ENCODE measurements at places on chromosomes 5 and 9.
A peak's percentile ranks its signal among the peaks of the same experiment; 100 is the strongest.

DNA sequence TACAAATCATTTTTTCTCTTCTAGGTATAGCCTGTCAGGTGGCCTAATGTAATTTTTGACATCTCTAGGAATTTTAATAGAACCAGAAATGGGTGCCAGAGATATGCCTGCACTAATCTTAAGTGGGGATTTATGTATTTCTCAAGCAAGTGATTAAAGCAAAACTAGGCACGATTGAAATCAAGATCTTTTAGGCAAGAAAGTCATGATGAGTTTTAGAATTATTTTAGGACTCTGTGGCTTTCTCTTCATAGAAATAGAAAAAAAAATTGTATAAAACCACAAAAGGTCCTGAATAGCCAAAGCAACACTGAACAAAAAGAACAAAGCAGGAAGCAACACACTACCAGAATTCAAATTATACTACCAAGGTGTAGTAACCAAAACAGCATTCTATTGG is 952 bp upstream of the AMACR start:
- no peak for DNase-seq

DNA sequence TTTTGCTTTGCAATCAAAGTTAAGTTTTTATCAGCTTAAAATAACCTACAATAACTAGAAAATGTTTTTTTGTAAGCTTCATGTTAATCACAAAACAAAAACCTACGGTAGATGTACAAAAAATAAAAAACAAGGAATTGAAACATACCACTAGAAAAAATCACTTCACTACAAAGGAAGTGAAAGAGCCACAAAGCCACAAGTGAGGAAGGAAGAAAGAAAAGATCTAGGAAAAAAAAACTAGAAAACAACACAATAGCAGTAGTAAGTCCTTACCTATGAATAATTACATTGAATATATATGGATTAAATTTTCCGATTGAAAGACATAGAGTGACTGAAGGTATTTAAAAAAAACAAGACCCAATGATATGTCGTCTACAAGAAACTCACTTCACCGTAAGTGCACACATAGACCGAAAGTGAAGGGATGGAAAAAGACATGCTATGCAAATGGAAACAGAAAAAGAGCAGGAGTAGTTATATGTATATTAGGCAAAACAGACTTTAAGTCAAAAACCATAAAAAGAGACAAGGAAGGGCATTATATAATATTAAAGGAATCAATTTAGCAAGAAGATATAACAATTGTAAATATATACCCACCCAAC is 13.4 kb upstream of the ZDHHC21 start:
- DNase-seq = no peak

- no peak for DNase-seq
Observed at GRCh38 chr5:78659714-78660113, 11.1 kb upstream of the LHFPL2 start.

DNA sequence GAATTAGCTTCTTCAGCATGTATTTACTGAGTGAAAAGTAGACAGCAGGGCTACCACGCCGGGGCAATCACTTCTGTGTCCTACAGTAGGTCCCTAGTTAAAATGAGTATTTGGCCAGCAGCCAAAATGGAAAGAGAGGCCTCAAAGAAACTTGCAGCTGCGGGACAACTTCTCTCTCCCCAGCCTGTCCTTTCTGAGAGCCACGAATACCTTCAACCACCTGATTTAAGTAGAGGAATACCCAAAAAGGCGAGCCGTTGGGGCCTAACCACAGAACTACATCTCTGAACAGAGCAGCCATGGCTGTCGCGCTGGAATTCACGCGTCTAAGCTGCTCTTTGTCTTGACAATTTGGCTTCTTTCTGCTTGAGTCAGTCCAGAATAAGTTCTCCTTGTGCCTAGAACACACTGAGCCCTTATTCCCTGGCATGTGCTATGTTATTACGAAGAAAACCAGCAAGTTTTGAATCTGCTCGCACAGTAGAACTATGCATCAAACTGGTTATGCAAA is 43.8 kb upstream of the GOLPH3 start:
- no peak for DNase-seq

- DNase-seq = no peak
Observed at GRCh38 chr9:105757496-105758251, 63.3 kb downstream of the TMEM38B start.

- no peak for DNase-seq
Observed at GRCh38 chr5:142242272-142242671, 82.5 kb downstream of the SPRY4 start.

DNA sequence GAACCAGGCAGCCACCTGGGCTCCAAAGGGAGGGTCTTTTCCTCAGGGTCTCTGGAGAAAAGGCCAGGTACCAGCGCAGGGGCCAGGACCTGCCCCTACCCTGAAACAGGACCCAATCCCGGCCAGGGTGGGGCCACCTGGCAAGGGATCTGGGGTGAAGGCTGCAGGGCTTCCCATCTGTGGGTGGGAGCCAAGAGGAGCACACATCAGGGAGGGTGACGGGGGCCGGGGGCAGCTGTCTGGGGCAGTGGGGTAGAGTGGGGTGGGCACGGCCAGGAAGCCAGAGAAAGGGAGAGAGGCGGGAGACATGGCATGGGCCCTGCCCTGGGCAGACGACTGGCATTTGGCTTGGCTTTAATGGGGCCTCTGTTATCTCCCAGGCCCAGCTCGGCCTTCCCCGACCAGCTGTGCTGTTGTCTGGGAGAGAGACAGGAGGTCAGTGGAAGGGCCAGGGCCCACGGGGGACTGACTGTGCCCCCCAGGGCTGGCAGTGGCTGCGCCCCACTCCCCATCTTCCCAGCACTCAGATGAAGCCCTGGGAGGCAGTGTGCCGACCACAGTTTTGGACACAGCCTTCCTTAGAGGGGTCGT is 57.2 kb upstream of the RNF130 start:
- no peak for DNase-seq

- DNase-seq = no peak
Observed at GRCh38 chr9:122206118-122207046, 22.4 kb downstream of the LHX6 start.

DNA sequence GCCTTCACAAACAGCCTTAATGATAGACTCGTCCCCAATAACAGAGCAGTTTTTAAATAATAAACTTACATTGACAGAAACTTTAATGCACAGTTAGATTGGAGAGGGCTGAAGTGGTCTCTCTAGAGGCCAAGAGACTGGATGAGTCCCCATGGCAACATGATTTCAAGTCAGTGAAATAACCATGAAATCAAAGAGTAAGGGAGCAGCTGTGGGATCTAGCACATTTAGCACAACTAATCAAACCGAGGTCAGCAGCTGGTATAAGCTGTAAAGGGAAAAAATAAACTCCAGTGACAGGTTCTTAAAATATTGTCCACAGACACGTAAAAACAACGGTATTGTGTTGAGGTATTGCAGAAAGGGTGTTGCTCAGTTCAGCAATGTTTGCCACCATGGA is 916.6 kb downstream of the DNAH5 start:
- DNase-seq = no peak

- DNase-seq = no peak
Observed at GRCh38 chr5:164472165-164472564, 966.7 kb downstream of the MAT2B start.

- DNase-seq = no peak
Observed at GRCh38 chr5:10808347-10809226, 47.6 kb upstream of the DAP start.

GRCh38 chr5:169576181-169576598 is 7.4 kb upstream of the SPDL1 start:
- no peak for DNase-seq

- DNase-seq = no peak
Observed at GRCh38 chr5:167950126-167950721, 341.2 kb upstream of the WWC1 start.

GRCh38 chr5:139543423-139543991 is 17.6 kb upstream of the UBE2D2 start:
- DNase-seq = peak; percentile 22

GRCh38 chr5:178278358-178279023 is 45.9 kb upstream of the PHYKPL start:
- DNase-seq = no peak

DNA sequence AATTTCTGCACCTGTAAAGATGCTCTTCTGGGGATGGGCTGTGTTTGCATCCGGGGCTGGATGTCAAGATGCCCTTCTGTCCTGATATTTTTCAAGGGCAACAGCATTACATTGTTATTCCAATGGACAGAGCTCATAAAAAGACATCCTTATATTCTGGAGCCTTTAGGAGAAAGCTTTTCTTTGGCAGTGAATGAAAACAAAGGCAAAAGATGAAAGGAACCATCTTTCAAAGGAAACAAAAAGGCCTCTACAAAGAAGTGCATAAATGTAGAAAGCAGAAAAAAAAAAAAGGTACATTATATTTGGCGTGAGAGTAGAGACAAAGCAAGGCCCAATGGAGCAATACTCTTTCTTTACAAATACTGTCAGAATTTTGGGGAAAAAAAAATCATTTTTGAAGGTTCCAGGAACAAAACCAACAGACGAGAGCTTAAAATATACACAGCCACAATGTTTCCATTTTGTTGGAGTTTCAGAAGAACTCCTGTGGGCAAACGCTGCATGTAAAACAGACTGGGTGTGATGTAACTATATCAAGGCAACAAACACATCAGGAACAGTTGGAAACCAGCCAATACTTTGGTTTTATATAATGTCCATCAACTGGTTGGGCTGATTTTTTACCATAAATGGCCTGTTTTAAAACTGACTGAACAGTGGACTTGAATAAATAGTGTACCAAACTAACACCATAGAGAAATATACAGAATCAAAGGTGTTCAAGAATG is 885.6 kb upstream of the DMAC1 start:
- no peak for DNase-seq

- peak; percentile 50 for DNase-seq
Observed at GRCh38 chr5:175478384-175479124, at the start of gene SFXN1. Gene SFXN1, plus strand, starts transcription at chr5:175478560. Its CDS starts 13,544 bp downstream, at chr5:175492104.

DNA sequence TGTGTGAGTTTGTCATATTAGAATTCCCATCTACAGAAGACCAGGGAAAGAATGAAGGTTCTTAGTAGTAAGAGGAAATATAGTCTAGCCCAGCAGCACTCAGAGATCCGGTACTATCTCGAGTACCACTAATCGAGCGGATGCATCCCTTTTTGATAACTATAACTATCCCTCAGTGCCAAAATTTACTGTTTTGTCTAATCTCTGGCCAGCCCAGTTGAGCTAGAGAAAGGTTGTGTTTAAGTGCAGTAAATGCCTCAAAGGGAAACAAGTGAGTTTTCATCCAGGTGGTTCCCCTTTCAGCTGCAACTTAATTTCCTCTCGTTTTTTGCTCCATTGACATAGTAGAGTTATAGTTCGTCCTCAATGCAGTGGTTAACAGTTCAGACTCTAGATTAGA is 146.7 kb downstream of the GPBP1 start:
- DNase-seq = no peak

DNA sequence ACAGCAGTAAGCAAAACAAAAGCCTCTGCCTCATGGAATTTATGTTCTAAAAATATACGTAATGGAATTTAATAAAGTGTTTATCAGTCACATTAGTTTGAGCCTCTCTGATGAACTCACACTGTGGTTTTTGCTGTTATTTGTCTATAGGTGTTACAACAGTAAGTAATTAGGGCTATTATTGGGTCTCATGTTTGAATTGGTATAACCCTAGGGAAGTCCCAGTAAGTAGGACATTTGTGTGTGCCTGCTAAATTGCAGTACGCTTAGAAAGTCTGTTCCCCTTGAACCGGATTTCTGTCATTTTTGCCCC is 197.6 kb downstream of the NR3C1 start:
- no peak for DNase-seq

- no peak for DNase-seq
Observed at GRCh38 chr5:38267372-38267771, 9.0 kb downstream of the EGFLAM start.

DNA sequence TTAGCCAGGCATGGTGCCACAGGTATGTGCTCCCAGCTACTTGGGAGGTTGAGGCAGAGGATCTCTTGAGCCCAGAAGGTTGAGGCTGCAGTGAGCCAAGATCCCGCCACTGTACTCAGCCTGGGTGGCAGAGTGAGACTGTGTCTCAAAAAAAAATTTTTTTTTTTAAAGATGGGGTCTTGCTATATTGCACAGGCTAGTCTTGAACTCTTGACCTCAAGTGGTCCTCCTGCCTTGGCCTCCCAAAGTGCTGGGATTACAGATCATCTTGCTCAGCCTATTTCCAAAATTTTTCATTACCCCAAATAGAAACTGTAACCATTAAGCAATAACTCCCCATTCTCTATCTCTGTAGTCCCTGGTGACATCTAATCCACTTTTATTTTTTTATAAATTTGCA is 4.4 kb upstream of the TBC1D13 start:
- DNase-seq = no peak

- no peak for DNase-seq
Observed at GRCh38 chr5:10467281-10468198, 25.9 kb downstream of the ROPN1L start.

DNA sequence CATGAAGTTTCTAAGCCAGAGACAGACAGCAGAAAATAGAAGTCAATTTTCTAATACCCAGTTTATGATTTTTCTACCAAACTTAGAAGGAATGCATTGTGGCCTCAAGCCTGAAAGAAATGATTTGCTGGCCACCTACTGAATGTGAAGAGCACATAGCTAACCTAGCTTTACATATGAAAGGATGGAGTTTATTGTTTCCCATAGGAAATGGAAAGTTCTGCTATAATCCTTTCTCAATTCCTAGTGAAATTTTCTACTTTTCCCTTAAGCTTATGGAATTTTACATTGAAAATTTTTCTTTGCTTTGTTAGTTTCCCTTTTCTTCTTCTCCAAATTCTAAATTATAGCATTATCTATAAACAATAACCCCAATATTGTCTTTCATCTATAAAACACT is 110.1 kb downstream of the TMEM167A start:
- DNase-seq = no peak

GRCh38 chr5:168064457-168064856 is 227.0 kb upstream of the WWC1 start:
- no peak for DNase-seq

GRCh38 chr5:111769541-111769940 is 12.5 kb upstream of the NREP start:
- DNase-seq = no peak

GRCh38 chr9:131776473-131776872 is 36.6 kb upstream of the RAPGEF1 start:
- no peak for DNase-seq

DNA sequence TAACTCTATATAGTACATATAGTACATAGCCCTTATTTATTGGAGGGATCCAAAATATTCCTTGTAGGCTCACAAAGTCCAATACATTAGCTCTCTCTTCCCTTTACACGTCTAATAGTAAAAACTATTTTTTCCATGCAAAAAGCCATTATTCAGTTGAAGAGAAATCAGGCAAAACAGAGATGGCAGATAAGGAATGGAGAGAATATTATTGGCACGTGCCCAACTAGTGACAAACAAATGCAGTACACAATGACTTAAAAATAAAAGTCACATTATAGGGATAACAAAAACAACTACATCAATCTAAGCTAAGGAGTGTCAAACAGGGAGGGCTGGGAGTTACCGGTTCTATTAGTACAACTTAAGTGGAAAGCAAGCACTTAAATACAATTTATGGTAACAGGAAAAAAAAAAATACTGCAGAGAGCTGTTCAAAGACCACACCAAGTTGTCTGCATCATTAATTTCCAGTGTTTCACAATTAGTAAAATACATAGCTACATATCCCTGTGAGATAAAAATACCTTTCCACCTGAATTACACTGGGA is 4.1 kb upstream of the SCAI start:
- no peak for DNase-seq
